Cardiac muscle cell (in vitro differentiated cells and primary cell): ENCODE measurements at places on chromosomes 4 and X.

- DNase-seq, result no peak
Measured at GRCh38 chr4:71133491-71133890, 140.0 kb downstream of the DCK start.

- DNase-seq, result no peak
Measured at GRCh38 chr4:105451346-105451745, 22.5 kb downstream of the PPA2 start.

DNA sequence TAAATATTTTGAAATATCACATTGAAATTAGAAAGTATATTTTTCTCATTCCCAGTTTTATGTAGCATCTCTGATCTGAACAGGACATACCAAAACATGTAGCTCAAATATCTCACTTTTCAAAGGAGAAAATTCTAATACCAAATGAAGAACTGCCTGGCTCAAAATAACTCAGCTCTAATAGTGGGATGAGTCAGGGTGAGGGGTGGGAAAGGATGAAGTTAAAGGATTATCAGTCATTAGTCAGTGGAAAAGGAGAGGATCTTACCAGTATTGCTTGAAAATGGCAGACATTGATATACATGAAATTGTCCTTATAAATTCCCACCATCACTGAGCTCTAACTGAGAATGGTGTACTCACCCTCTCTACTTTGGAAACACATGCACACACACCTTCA is 803.2 kb downstream of the RAPGEF2 start:
- no peak for DNase-seq

GRCh38 chr4:71711044-71711984 is 72.6 kb downstream of the GC start:
- no peak for DNase-seq

- DNase-seq, result no peak
Measured at GRCh38 chrX:10288373-10288975, 131.7 kb downstream of the CLCN4 start.

DNA sequence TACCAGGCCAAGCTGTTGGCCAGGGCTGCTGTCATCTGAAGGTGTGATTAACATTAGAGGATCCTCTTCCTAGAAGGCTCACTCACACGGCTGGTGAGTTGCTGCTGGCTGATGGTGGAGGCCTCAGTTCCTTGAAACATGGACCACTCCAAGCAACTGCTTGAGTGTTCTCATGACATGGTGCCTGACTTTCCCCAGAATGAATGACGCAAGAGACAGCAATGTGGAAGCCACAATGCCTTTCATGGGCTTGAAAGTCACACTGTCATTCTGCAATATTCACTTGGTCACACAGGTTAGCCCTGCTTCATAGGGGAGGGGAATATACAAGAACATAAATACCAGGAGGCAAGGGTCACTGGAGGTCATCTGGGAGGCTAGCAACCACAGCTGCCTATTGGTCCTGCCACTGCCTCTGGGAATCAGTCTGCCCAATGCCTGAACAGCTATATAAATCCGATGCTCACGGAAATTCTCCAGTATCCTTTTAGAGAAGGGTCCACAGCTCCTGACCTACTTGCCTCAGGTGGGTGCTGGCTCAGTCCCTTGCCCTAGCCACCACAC is 97.1 kb upstream of the MAML3 start:
- DNase-seq, result no peak
